ENCODE measurements at places on chromosomes 12 and 14.

GRCh38 chr14:62436261-62436660 is 609.0 kb downstream of the KCNH5 start:
- DNase-seq, result no peak

- DNase-seq, result no peak
Observed at GRCh38 chr12:100591979-100592378, 18.5 kb downstream of the GAS2L3 start.

DNA sequence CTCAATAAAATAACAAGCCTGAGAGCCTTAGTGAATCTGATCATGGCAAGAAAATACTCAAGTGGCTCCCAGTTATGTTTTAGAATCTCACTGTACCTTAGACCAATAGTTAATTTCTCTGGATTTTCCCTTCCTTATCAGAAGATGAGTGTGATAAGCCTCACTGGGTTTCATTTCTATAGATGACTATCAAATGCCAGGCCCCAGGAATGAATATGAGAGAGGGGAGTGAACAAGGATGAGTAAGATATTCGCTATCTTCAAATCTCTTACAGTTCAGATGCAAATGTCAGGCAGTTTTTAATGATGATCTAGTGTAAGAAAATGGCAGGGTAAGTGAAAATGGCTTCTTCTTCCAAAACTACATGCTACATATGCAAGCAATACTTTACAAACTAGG is 26.1 kb upstream of the OR10P1 start:
- no peak for DNase-seq

GRCh38 chr12:93763746-93764147 is 86.6 kb downstream of the CRADD start:
- no peak for DNase-seq

DNA sequence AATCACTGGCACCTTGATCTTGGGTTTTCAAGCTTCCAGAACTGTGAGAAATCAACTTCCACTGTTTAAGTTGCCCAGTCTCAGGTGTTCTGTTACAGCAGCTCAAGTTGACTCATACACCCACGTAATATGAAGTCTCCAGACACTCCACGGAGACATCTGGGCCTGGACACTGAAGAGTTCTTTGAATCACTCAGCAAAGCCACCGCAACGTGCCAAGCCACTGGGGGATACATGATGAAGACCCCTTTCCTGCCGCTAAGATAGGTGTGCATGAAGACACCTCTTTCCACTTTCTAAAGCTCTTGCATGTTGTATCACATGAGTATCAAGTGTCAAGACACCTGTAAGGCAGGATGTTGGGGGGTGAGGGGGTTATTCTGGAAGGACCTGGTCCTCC is 311.7 kb upstream of the RTL1 start:
- DNase-seq, result no peak

GRCh38 chr14:78107166-78107565 is 63.0 kb upstream of the NRXN3 start:
- no peak for DNase-seq

GRCh38 chr14:74962493-74962892 is 7.1 kb upstream of the PGF start:
- no peak for DNase-seq

DNA sequence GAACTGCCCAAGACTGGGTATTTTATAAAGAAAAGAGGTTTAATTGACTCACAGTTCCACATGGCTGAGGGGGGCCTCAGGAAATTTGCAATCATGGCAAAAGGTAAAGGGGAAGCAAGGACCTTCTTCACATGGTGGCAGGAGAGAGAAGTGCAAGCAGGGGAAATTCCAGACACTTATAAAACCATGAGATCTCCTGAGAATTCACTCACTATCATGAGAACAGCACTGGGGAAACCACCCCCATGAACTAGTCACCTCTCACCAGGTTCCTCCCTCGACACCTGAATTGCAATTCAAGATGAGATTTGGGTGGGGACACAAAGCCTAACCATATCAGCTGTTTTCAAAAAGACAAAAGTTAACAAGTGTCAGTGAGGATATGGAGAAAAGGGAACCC is 112.6 kb downstream of the FOXA1 start:
- no peak for DNase-seq

DNA sequence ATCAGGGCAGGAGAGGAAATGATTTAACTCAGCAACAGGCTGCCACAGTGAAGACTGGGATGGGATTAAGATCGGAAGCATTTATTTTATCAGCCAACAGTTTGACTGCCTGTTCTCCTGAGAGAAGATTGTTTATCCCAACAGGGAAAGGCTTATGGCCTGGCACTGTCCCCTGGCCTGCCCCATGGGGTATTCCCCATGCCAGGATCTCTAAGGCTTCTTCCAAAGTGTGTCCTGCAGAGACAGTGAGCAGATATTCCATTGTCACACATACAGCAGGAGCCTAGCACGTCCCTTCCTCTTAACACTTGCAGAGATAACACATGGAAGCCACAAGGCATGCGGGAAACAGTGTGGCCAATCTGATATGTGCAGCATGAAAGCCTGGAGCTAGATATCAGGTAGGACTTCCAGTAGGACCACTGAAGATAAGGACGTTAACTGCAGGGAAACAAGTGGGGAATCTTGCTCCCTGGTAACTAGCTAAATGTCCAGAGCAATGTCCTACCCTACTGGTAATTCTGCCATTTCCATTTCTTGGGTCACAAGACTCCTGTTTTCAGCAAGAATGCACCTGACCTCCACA is 48.2 kb downstream of the IQSEC3 start:
- DNase-seq, result no peak

- no peak for DNase-seq
Observed at GRCh38 chr12:31965090-31965489, 5.9 kb downstream of the RESF1 start.
